ENCODE measurements at places on chromosomes 6 and 20.

GRCh38 chr6:20313051-20313450 lies 88.6 kb upstream of the E2F3 start:
- DNase-seq: no peak

GRCh38 chr20:21137078-21137477 lies 11.2 kb downstream of the KIZ start:
- no peak for DNase-seq

DNA sequence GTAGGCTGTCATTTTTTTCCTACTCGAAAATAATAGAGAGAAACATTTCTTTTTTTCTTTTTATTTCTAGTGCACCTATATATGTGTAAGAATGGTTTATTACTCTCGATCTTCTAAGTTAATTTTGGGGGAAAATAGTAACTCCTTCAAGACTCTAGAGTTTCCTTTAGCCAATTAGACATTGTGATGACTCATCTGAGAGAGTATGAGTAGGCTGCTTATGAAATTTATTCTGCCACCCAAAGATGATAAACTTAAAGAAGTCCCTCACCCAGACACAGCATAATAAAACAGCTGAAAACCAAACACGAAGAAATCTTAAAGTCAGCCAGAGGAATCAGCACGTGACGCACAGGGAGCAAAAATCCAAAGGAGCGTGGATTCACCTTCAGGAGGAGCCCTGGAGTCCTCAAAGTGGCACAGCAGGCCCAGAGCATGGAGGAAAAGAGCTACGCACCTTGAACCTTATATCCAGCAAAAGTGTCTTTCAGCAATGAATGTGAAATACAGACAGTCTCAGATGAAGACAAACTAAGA lies 81.9 kb downstream of the ERMARD start:
- no peak for DNase-seq

DNA sequence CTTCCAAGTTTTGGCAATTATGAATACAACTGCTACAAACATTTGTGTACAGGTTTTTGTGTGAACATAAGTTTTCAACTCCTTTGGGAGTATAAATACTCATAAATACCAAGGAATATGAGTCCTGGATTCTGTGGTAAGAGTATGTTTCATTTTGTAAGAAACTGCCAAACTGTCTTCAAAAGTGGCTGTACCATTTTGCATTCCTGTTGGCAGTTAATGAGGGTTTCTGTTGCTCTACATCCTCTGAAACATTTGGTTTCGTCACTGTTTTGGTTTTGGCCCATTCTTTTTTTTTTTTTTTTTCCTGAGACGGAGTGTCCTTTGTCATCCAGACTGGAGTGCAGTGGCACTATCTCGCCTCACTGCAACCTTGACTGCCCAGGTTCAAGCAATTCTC lies 8.5 kb downstream of the AP5S1 start:
- no peak for DNase-seq

DNA sequence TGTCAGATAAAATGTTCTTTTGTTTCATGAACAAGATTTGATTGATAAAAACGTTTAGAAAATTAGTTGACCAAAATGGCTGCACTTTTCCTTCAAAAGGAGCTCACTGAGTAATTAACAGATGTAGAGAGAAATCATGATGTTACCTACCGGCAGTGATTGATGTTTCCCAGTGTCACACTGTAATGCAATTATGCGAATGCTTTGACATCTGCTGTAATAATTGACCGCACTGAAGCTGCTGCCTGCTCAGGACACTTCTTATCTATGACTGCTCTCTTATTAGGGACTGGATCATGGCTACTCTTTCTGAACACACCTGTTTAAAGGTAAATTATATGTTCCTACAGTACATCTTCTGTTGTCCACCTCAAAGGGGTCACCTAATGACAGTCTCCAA lies 94.6 kb downstream of the GPR63 start:
- DNase-seq: no peak

DNA sequence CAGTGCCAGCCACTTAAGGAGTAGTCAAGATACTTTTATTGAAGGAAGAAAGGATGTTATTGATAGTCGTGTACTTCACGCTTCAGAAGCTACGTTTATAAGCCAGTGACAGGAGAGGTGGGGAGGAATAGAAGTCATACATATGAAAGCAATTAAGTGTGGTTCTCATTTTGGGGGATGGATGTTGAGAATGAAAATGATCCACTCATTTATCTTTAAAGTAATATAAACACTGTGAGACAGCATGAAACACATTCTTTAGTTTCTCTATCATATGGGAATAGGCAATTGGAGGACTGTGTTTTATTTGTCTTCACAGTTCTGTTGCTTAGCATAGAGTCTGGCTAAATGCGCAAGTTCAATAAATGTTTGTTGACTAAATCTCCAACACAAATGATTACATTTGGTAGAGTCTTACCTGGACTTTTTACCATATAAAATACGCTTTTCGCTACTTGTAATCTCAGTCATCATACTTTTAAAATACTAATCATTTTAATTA lies 35.2 kb downstream of the AK9 start:
- no peak for DNase-seq

DNA sequence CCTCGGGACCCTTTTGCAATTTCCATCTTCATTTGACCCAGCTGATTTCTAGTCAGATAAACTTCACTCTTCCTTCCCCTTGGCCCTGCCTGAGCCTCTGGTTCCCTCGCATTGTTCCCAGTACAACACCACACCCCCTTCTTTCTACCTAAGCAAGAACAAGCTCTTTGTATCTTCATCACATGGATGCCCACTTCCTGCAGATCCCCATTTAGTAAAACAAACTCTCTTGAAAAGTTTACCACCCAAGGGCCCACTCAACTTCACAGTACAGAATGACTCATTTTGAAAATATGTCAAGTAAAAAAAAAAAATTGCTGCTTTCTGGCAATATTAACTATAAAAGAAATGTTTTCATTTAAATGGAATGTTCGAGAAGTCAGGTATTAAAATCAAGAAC lies 5.2 kb downstream of the FAXC start:
- DNase-seq: no peak

DNA sequence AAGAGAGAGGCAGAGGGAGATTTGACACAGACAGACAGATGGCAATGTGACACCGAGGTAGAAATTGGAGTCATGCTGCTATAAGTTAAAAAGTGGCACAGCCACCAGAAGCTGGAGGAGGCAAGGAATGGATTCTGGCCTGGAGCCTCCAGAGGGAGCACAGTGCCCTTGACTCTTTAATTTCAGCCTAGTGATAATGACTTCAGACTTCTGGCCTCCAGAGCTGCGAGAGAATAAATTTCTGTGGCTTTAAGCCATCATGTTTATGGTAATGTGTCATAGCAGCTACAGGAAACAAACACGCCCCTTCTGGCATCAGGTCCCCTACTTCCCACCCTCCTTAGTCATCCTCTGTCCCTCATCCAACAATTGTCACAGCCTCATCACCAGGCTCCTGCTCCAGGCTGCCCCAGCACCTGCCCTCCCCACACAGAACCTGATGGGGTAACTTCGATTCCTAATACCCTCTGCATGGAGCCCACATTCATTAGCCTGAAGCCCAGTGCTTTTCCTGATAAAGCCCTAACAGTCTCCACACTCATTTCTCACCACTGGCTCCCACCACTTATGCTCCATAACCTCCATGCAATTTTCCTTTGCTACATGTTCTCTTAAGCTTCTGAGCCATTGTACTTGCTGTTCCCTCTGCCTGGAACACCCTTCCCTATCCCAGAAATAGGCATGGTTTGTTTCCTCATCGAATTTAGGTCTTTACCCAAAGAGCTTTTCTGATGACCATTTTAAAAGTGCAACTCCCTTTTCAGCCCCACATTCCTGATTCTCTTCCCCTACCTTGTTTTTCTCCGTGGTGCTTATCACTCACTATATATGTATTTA lies 69.7 kb upstream of the TOX2 start:
- DNase-seq: peak; percentile 65

GRCh38 chr6:20266851-20267608 lies 54.8 kb upstream of the MBOAT1 start:
- no peak for DNase-seq

DNA sequence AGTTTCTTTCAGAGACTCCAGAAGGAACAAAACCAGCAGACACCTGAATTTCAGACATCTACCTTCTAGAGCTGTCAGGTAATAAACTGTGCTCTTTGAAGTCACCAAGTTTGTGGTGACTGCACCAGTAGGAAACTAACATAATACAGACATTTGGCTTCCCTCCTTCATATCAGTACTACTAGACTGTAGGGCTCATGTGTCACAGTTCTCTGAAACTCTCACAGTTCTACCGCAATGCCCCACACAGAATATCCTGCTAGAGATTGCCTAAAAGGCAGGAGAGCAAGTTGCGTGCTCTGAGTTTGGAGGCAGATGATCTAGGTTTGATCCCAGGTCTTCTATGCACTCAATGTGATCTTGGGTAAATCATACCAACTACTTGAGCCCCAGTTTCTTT lies 205.0 kb upstream of the LRFN2 start:
- DNase-seq: no peak

DNA sequence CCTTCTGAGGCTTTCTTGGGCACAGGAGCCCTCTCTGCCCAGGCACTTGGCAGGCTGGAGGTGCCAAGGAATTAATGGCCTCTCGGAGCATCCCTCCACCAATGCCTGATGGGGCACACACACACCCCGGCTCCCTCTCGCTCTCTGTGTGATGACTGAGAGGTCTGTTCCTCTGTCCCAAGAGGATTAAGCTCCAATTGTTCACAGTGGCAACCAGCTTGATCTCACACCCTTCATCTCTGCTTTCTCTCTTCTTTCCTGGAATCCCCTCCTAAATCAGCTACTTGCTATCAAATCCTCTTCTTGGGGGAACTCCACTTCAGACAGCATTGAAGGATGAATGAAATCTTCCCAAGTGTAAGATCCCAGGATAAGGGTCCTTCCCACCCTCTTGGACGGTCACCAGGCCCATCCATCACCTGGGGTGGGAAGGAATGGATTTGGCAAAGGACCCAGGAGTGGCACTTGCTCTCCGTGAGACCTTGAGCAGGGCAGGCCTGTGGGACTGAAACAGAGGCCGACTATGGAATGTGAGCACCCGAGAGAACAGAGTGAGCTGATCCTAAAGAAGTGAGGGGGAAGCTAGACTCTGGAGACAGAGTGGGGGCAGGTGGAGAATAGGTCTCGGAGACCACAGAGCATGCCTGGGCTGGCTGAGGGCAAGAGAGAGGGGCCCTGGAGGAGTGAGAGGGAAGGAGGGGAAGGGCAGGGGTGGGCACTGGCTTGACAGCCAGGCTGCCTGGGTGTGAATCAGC lies 93.6 kb downstream of the GRM4 start:
- no peak for DNase-seq

DNA sequence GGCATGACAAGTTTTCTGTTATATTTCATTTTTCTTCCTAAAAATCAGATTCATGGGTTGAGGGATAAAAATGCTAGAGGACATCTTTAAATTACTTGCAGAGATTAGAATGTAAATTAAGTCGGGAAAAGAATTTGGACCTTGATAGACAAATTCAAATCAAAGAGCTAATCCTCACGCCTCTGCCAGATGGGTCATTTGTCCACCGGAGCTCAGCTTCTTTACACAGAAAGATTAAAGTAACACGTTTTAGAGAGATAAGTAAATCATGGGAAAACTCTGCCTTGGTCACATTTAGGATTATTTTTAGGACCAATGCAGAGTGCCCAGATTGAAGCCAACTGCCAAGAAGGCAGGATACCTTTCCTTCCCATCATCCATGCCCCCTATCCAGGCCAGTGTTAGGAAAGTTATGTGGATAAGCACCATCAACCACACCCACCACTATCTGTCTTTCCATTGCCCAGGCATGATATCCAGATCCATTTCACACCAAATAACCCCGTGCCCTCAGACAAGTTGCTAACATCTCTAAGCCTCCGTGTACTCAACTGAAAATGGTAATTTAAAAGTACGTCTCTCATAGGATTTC lies 397.4 kb upstream of the PLCB4 start:
- DNase-seq: no peak

- DNase-seq: no peak
Observed at GRCh38 chr6:35716798-35717197, 20.0 kb upstream of the ARMC12 start.

DNA sequence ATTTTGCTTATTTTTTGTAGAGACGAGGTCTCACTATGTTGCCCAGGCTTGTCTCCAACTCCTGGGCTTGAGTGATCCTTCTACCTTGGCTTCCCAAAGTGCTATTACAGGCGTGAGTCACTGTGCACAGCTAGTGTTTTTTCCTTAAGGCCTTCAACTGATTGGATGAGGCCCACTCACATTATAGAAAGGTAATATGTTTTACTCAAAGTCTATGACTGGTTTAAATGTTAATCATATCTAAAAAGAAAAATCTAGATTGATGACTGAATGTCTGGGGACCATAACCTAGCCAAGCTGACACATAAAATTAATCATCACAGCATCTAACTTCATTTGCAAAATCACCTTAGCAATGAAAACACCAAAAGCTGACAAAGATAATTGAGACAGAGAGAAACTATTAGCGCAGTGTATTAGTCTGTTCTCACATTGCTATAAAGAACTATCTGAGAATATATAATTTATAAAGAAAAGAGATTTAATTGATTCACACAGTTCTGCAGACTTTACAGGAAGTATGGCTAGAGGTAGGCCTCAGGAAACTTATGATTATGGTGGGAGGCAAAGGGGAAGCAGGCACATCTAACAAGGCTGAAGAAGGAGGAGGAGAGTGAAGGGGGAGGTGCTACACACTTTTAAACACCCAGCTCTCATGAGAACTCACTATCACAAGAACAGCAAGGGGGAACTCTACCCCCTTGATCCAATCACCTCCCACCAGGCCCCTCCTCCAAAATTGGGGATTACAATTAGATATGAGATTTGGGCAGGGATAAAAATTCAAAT lies 66.8 kb upstream of the ARHGAP18 start:
- DNase-seq: no peak

DNA sequence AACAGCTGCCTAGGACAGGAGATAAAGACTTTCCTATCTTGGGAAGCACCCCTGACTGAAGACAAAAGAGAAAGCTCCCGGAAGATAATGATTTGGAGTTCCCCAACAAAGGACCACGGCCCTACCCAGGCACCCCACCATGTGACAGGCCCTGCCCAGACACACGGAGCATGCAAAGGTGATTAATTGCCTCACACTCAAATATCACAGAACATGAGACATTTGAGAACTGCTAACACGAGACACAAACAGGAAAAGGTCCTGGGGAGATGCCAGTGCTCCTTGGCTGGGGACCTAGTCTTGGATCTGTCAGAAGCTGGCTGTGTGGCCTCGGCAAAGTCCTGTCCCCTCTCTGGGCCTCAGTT lies 82.5 kb upstream of the PTPN1 start:
- peak; percentile 39 for DNase-seq

- DNase-seq: no peak
Observed at GRCh38 chr6:85764844-85765243, 122.2 kb upstream of the SYNCRIP start.
